Aorta (tissue), 5 donors: ENCODE measurements at places on chromosomes 5 and 9.

GRCh38 chr5:17143335-17143734 lies 74.1 kb upstream of the BASP1 start:
- DNase-seq: no peak

DNA sequence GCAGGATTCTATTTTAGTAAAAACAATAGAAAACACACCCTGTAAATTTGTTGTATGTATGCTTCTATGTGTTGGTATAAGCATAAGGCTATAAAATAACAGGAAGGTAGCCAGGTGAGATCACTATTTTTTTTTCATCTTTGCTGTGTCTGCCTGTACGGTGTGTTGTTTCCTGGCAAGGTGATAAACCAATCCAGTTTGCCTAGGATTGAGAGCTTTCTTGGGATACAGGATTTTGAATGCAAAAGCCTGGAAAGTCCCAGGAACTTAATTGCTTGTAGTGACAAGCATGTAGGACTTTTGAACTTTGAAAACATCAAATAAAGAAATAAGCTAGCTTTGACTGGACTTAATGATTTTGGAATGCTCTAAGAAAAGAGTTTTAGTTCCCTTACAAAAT lies 83.3 kb upstream of the RORB start:
- DNase-seq: no peak

GRCh38 chr9:104278929-104279496 lies 184.9 kb downstream of the SMC2 start:
- no peak for DNase-seq

- DNase-seq: no peak
Observed at GRCh38 chr5:68285075-68285840, 69.7 kb downstream of the PIK3R1 start.

DNA sequence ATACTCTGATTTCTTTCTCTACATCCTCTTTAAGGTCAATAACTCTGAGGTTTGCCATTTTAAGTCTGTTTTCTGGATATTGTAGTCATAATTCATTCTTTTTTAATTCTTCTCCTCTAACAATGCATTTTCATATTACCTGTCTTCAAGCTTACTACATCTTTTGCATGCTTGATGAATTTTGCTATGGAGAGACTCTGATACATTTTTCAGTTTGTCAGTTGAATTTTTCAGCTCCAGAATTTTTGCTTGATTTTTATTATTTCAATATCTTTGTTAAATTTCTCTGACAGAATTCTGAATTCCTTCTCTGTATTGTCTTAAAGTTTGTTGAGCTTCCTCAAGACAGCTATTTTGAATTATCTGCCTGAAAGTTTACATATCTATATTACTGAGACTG lies 159.8 kb upstream of the ST8SIA4 start:
- no peak for DNase-seq

GRCh38 chr5:111655169-111655924 lies 101.6 kb downstream of the NREP start:
- no peak for DNase-seq

GRCh38 chr5:149268928-149269557 lies 2.6 kb upstream of the AFAP1L1 start:
- no peak for DNase-seq

DNA sequence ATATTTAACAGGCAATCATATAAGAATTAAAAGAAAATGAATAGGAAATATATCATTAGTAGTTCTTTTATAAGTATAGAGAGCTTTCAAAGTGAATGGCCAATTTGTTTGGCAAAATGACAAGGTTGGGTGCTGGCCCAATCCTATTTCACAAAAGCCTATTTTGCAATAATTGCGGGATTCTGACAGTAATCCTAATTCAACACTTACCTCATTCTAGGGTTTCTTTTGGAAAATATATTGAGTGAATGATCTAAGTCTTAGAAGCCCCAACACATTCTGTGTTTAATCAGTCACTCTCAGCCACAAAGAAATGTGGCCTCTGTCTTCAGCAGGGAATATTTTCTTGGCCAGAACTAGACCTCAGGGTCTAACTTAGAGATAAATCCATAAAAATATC lies 835.9 kb upstream of the ZNF608 start:
- no peak for DNase-seq

DNA sequence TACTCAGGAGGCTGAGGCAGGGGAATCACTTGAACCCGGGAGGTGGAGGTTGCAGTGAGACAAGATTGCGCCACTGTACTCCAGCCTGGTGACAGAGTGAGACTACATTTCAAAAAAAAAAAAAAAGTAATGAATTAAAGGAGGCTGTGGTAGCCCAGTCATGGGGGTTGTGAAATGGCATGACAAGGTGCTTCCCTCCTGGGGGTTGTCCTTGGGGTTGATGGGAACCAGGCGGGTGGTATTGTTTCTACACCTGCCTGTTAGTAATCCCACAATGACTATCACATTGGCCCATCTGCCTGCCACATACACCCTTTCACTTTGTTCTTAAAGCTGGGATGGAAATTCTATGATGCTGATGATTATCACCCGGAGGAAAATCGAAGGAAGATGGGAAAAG lies 5.6 kb downstream of the IDNK start:
- DNase-seq: no peak

- DNase-seq: no peak
Observed at GRCh38 chr5:3905031-3905430, 309.4 kb downstream of the IRX1 start.

GRCh38 chr9:76136986-76137385 lies 246.5 kb downstream of the PCSK5 start:
- DNase-seq: no peak

DNA sequence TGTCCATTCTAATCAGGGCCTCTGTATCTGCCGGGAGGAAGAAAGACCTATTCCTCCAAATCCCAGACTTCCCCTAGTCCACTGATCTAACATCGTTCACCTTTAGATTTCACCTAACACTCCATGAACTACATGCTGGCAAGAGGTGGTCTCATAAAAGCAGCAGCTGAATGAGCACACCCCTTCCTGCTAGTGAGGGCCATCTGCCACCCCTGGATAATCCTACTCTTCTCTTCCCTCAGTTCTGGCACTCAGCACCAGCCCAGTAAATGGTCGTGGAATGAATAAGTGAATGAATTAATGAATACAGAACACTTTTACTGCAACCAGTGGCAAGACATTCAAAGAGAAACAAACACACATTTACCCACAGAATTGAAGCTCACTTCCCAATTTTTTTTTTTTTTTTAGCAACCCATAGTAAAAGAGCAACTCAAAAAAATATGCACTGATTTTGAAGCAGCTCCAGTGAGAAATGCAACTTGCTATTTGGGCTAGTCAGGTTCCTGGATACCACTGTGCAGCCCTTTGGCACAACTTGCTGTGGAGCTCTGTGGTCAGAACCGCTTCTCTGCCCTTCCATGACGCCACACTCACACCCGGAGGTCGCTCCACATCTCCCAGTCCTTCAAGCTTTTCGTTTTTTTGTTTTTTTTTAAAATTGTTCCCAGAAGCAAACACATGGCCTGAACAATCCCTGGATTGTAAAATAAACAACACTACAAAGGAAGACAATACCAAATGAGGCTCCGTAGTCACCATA lies 6.2 kb downstream of the RNF183 start:
- DNase-seq: no peak

GRCh38 chr5:158884827-158885518 lies 214.7 kb downstream of the EBF1 start:
- no peak for DNase-seq

DNA sequence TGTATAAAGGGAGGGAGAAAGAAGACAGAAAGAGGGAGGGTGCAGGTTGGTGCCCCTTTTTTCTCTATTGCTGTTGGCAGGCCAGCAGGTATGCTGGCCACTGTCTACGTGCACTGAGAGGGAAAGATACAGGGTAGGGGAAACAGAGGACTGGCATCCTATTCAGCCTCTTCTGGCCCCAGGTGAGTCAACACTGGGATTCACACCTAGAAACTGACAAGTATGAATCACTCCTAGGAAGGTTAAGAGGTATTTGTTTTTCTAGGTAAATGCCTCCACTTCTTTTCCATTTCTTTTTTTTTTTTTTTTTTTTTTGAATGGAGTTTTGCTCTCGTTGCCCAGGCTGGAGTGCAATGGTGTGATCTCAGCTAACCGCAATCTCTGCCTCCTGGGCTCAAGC lies 2.8 kb upstream of the UBAP1 start:
- DNase-seq: no peak

GRCh38 chr9:20753761-20754160 lies 69.7 kb downstream of the FOCAD start:
- no peak for DNase-seq

DNA sequence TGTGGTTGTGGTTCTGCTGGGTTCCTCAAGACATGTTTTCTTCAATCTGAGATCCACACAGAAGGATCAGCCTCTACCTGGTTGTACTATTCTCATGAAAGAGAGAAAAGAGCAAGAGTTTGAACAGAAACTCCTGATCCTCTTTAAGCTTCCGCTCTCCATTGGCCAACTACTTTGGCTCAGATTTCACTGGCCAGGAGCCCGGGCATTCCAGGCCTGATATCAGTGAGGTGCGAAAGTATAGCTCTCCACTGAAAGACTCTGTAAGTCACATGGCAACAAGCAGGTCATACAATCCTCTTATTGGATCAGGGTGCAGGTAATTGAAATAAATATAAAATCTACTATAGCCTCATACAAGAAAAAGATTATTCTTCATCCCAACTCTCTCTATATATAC lies 920.5 kb downstream of the TLE4 start:
- no peak for DNase-seq

DNA sequence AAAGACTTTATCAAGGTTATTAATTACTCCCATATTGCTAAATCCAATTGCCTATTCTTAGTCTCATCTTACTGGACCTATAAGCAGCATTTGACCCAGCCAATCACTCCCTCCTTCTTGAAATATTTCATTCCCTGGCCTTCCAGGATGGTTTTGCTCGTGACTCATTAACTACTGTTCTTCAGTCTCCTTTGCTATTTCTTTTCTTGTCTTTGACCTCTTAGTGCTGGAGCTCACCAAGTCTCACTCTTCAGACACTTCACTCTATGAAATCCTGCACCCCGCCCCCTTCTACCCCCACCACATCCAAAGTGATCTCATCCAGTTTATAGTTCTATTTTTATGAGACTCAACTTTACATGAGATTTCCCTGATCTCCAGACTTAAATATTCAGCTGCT lies 803.1 kb upstream of the WWC1 start:
- DNase-seq: no peak

DNA sequence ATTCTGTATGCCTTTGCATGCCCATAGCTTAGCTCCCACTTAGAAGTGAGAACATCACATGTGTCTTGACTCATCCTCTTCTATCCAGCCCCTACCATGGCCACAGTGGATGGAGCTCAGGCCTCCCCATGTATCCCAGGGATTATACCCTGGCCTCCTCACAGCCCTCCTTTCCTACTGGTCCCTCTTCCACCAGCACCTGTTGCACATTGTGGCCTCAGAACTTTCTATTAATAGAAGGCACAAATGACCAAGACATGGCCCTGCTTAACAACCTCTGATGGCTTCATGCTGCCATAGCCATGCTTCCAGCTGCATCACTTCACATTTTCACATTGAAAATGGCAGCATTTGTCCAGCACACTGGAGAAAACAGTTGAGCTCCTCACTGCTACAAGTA lies 315.4 kb downstream of the CDK5RAP2 start:
- no peak for DNase-seq

- no peak for DNase-seq
Observed at GRCh38 chr5:42309865-42310264, 113.4 kb upstream of the GHR start.

- DNase-seq: no peak
Observed at GRCh38 chr9:110217656-110218099, 9.7 kb upstream of the C9orf152 start.

DNA sequence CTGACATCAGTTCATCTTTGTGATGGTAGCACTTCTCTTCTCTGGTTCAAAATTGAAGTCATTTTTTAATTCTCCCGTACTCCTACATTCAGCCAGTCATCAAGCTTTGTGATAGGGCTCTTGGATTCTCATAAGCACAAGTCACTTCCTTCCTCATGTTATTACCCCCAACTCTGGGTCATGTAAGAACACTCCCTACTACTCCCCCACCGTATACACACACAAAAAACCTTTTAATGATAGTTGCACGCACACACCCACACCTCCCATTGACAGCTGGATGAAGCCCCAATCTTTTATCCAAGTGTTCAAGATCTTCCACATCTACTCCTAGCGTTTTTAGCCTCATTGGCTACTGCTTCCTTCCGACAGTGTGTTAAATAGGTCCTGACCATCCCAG lies 16.8 kb downstream of the KDM3B start:
- no peak for DNase-seq

DNA sequence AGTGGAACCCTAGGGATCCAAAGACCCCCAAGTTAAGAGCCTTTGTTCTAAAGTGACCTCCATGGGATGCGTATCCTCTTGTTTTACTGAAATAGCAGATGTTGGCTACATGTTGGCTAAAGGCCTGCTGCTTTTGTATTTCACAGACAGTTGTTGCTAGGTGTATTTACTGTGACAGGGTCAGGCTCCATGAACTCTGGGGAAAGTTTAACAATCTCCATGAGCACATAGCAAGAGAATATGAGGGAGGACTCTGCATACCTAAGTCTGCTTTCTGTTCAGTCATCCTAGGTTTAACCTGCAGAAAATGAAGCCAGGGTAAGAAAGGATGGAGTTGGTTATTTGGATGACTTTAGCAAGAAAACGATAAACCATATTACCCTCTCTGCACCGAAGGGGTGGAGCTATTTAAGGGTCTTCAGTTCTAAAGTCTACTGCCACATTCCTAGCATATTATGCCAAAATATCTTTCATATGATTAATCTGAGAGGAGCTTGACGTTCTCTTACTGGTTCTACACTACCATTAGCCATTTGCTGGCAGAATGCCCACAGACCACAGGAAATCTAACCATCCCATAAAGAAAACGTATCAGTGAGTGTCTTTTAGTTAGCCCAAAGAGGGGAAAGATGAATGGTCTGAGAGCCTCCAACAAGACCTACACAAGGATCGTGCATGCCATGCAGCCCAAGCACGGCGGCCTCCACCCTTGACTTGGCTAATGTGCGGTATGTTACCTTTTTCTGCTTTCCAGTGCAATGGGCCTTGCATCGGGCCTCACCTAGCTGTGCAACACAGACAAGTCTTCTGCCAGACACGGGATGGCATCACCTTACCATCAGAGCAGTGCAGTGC lies 127.8 kb downstream of the SAXO1 start:
- DNase-seq: no peak

DNA sequence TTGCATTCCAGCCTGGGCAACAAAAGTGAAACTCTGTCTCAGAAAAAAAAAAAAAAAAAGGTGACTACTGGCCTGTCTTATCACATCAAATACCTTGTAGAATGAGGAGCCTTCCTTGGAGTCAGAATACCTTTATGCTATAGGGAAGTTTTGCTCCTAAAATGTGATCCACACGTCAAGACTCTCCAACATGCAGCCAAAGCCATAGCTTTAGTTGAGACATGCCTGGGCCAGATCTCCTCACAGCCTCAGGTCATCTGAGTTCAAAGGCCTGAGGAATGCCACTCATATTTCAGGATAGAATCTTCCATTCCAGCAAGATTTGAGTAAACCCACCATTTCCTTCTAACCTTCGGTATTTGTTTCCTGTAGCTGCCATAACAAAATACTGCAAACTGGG lies 13.7 kb upstream of the SOWAHA start:
- DNase-seq: no peak

- no peak for DNase-seq
Observed at GRCh38 chr9:105975886-105976645, 281.7 kb downstream of the TMEM38B start.

- DNase-seq: no peak
Observed at GRCh38 chr9:133787754-133788025, 49.5 kb upstream of the SARDH start.

GRCh38 chr5:169811680-169812079 lies 168.6 kb downstream of the INSYN2B start:
- no peak for DNase-seq

- DNase-seq: no peak
Observed at GRCh38 chr5:6868575-6869215, 155.5 kb downstream of the TENT4A start.

- no peak for DNase-seq
Observed at GRCh38 chr9:123620239-123620638, 264.2 kb downstream of the CRB2 start.
